ENCODE measurements at places on chromosomes 13 and 19. TPM values are rescaled to one million over a fixed set of nuclear protein-coding genes. Genes with fewer than 3 reads are reported as not detected.

- DNase-seq: no peak
Measured at GRCh38 chr19:18795540-18795939, 4.4 kb upstream of the COMP start.

DNA sequence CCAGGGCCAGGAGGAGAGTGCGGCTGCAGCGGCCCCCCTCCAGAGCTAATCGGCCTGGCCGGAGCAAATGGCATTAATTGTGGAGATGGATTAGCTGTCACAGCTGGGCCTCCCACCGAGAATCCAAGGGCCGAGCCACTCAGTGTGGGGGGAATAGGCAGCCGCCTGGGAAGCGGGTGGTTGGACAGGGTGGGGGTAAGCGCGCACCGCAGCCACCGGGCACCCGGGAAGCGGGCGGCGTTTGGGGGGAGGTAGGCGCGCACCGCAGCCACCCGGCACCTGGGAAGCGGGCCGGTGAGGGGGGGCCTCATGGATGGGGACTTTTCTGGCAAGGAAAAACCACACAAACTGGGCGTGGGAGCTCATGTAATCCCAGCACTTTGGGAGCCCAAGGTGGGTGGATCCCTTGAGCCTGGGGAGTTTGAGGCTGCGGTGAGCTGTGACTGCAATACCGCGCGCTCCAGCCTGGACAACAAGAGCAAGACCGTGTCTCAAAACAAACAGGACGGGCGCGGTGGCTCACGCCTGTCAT, 9.7 kb downstream of the R3HDM4 start:
- DNase-seq: peak; percentile 85

- no peak for DNase-seq
Measured at GRCh38 chr19:7628589-7629311, 595 bp downstream of the XAB2 start.

DNA sequence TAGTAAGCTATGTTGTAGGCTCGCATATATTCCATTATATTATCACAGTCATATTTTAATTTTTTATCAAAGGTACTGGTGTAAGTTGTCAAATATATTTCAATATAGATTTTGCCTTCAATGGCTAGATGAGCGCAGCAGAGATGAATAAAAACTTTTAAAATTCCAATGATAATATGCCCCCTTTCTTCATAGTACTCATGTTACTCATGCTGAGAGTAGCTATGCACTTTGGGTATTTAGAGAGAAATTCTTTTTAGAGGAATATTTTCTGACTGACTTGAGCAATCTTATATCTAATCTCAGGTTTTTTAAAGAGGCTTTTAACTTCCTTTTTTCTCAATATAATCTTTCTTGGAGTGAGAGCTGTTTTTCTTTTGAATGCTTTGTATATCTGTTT, 11.4 kb downstream of the ZNF254 start:
- no peak for DNase-seq

- no peak for DNase-seq
Measured at GRCh38 chr19:1354970-1355567, 28.6 kb upstream of the NDUFS7 start.

GRCh38 chr13:51523082-51523518, 61.2 kb upstream of the WDFY2 start:
- DNase-seq: no peak

DNA sequence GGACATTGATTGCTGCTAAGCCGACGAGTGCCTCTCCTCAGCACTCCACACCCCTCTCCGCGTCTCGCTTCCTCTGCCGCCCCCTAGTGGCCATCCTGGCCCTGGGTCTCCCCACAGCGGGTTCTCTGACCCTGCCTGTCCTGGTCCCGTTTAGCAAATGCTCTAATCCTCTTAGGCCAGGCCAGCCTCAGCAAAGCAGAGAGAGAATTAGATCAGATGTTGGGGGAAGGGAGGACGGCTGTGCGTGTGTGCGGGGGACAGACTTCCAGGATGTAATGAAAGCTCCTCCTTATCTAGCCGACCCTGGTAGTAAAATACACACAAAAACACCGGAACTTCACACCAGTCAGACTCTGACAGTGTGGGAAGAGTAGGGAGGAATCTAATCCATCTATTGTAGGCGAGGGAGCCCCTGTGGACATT, 4.5 kb downstream of the TPRX2 start:
- DNase-seq: peak; percentile 90

GRCh38 chr13:41609828-41610227, 152.5 kb downstream of the RGCC start:
- no peak for DNase-seq

GRCh38 chr13:113122550-113123225, at the start of gene F10:
Gene F10, plus strand, starts transcription at chr13:113122799. Its CDS starts 57 bp downstream, at chr13:113122856.
- peak; percentile 62 for DNase-seq

DNA sequence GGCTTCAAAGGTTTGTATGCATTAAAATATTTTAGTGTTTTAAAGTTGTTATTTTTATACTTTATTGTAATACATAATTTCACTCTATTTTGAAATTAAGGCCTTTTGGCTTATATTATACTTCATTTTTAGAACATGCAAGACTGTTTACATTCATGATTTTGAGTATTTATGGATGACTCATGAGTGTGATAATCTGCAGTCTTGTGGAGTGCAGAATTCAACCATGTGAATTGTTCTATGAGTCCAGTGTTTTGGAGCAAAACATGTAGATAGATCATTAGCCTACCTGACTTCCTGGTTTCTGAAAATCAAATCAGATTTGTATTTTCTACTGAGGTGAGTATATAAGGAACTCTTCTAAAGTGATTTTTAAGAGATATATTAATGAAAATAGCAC, 241.8 kb downstream of the PCCA start:
- DNase-seq: no peak

DNA sequence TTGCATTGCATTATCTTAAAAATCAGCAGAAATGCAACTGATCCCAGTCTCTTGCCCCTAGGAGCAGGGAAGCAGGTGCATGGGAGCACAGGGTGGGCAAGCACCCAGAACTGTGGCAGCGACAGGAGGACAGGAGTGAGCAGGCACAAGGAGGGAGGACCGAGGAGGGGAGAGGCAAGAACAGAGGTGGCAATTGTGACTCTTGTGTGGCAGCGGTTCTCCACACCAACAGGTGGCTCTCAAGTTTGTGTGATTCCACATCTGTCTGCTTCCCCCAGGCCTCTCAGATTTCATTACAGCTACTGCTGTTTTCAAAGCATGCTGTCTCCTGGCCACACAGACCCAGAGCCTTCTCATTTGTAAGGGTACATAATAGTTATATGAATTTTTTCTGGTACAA, 108.5 kb downstream of the STK24 start:
- DNase-seq: peak; percentile 80

- no peak for DNase-seq
Measured at GRCh38 chr13:40440990-40441820, 225.2 kb downstream of the FOXO1 start.

- DNase-seq: no peak
Measured at GRCh38 chr13:92255526-92255925, 857.1 kb downstream of the GPC5 start.

DNA sequence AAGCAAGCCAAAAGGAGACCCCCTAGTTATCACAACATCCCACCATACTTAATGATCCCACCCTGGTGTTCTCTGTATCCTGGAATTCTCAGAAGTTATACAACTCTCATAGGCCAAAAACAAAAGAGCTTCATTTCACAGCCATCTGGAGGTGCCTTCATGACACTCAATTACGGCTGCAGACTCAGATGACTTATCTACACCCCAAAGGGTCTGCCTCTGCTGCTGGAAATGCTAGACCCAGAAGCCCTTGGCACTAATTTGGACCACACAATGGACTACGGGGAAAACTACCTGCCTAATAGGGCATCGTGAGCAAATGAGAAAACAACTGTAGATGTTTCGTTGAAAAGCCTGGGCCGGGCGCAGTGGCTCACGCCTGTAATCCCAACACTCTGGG, 40.2 kb downstream of the BRD4 start:
- DNase-seq: no peak

DNA sequence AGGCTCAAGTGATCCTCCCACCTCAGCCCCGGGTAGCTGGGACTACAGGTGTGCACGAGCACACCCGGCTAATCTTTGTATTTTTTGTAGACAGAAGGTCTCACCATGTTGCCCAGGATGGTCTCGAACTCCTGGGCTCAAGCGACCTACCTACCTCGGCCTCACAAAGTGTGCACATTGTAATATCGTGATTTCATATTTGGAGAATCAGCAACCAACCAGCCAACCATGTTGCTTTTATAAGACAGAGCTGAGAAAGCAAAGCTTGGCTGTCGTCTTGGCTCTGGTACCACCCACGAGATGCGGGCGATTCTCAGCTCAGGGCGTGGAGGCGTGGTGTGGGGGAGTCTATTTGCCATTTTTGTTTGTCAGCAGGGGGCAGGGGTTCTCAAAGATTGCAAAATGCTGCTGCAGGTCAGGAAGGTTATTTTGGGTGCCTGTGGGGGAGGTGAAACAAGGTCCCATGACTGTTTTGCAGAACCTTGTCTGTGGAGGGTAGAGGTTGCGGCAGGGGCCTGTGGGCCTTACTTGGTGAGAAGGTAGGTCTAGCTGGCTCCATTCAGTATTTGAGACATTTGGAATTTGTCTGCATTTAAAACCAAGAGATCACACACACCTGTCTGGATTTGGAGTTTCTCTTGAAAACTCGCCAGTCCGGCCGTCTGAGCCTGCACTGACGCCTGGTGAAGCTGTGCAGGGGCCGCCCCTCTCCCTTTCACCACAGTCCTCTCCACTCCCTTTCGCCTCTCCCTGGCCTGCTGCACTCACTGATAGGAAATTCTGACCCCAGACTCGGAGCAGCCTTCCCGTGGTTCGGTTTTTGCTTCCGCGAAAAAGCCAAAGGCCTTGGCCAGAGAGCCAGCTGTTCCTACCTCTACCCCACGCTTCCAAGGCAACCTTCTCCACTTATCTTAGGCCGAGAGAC, 15.4 kb downstream of the TNFAIP8L1 start:
- DNase-seq: no peak

DNA sequence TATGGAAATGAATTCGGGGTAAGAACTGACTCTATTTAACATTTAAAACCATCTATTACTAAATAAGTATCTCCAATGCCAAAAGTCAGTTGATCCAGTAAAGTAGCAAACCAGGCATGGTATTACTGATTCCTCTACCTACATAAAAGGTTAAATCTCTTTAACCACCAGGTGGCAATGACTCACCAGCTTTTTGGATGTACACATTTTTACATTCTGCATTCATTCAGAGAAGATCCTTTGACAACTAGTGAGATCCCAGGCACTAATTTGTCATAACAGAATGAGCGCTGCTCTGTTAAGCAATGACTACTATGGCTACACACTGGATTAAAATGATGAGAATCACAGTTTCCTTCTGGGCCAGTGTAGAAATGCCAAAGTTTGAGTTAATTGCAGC, 329.8 kb upstream of the GPC6 start:
- DNase-seq: no peak

DNA sequence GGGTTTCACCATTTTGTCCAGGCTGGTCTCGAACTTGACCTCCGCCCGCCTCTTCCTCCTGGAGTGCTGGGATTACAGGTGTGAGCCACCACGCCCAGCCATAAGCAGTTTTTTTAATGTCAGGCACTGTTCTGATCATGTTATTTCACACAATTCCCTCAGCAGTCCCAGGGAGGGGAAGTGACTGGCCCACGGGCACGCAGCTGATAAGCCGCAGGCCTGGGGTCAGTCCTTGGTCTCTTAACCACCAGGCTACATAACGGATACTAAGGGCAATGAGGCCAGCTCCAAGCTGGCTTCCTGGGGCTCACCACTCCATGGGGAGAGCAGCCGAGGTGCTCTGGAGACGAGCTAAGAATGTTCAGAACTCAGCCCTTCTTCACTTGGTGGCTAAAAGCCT, 13.5 kb downstream of the BRSK1 start:
- DNase-seq: no peak

DNA sequence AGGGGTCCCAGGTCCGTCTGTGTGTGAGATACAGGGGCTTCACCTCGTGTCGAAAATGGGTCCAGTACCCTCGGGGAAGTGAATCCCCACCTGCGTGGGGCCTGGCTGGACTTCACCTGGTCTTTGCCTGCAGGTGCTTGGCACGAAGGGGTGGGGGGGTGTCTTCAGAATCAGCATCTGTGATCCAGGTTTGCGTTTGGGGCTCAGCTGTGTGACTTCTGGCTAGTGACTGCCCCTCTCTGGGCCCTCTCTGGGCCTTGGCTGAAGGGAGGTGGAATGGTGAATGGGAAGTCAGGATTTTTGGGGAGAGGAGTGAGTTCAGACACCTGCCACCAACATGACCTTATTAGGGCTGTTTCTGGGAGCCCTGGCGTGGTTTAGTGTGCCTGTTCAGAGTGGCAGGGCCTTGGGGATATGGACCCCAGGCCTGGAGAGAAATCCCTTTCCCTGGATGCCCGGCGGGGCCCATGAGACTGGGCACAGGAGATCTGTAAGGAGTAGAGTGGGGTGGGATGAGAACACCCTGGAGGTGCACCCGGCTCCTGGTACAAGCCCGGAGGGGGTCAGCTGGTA, 2.7 kb downstream of the CELF5 start:
- no peak for DNase-seq

- DNase-seq: no peak
Measured at GRCh38 chr13:83829810-83830209, 52.5 kb downstream of the SLITRK1 start.

- DNase-seq: no peak
Measured at GRCh38 chr13:29535663-29536655, 59.5 kb downstream of the SLC7A1 start.

GRCh38 chr13:65036999-65037398, 2193.1 kb downstream of the PCDH9 start:
- DNase-seq: no peak

- DNase-seq: no peak
Measured at GRCh38 chr13:75715601-75716523, 79.7 kb downstream of the LMO7 start.

GRCh38 chr13:31848621-31849020, 109.3 kb downstream of the RXFP2 start:
- no peak for DNase-seq

- no peak for DNase-seq
Measured at GRCh38 chr13:100115693-100116254, 26.9 kb downstream of the PCCA start.

- DNase-seq: peak; percentile 64
Measured at GRCh38 chr19:33798681-33799111, 2.0 kb downstream of the KCTD15 start.

- no peak for DNase-seq
Measured at GRCh38 chr13:102580552-102581169, 16.1 kb upstream of the TPP2 start.

- DNase-seq: no peak
Measured at GRCh38 chr13:21238267-21238666, 61.8 kb downstream of the MRPL57 start.

DNA sequence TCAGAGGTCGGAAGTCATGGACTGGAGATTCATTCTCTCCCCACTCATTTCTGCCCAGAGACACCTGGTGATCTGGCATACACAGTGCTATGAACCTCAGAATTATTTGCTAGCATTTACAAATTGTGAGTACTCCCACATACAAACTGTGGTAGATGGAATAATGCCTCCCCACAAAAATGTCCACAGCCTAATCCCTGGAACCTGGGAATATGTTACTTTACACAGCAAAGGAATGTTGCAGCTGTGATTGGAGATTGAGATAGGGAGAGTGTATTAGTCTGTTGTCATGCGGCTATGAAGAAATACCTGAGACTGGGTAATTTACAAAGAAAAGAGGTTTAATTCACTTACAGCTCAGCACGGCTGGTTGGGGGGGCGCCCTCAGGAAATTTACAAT, 3.1 kb upstream of the UQCRFS1 start:
- DNase-seq: peak; percentile 20

The HIF3A gene
- polyA plus RNA-seq: 3.3 TPM

The LGALS7B gene
- 3.7 TPM for polyA plus RNA-seq

The FUT6 gene
- polyA plus RNA-seq: 58.4 TPM

The ZNF20 gene
- 3.2 TPM for polyA plus RNA-seq

The RXFP2 gene
- polyA plus RNA-seq: not detected

The DKKL1 gene
- 0.95 TPM for polyA plus RNA-seq

The GJB6 gene
- not detected for polyA plus RNA-seq

The IRGC gene
- polyA plus RNA-seq: not detected

Measured in kidney (tissue), 22 donors.